ENCODE measurements at places on chromosomes 7 and 10.
A peak's percentile ranks its signal among the peaks of the same experiment; 100 is the strongest.

DNA sequence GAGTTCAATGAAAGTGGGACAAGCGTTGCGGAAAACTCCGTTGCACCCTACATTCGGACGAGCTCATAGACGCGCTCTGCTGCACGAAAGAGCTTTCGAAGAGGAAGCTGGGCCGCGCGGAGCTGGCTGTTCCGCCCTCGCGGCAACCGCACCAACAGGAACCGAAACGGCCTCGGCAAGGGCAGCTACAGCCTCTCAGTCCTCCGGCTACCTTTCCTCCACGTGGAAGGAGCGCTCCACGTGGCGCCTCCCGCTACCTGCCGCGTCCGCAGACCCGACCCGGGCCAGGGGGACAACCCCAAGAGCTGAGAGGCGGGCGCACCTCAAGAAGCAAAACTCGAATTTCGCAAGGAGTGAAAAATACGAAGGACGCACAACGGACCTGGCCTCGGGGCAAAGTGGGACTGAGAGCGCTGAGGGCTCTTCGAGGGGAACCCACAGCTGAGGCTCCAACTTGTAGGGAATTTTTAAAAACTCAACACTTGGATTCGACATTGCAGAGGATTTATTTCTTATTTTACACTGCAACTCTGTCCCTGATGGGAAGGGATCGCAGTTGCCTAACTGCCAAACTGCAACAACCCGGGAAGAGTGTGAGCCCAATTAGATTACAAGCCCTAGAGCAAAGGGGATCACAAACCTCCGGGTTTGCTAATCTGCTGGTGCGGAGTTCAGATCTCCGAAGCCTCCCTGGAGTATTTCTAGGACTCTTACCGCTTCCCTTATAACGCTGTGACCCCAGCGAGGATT lies 1.4 kb downstream of the HPSE2 start:
- peak; percentile 45 for DNase-seq

GRCh38 chr10:125991392-125991791 lies 95.0 kb downstream of the FANK1 start:
- DNase-seq = no peak

- no peak for DNase-seq
These were observed 97.2 kb downstream of the PODXL start for GRCh38 chr7:131459256-131459655.

GRCh38 chr7:39392151-39392550 lies 174.1 kb upstream of the YAE1 start:
- no peak for DNase-seq

DNA sequence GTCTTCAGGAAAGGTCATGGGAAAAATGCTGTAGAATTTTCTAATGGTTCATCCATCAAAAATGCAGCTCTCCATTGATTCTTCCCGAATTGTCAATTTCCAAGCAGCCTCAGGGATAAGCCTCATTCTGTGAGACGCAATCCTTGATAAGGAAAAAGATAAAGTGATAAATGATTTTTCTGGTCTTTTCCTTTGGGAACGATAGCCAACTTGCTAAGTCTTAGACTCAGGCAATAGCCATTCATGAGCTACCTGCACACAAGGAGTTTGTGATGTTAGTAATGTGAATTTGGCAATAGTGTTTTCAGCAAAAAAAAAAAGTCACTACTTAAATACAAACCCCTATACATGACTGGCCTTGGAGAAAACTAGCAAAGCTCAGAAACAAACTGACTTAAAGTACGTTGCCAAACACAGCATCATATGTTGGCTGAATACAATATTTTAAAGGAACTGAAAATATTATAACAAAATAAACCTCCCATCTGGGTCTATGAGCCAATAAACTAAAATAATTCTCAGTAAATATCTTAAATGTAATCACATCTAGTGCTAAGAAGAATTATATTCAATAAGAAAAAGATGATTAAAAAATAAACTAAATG lies 75.5 kb downstream of the KLF6 start:
- DNase-seq = no peak

DNA sequence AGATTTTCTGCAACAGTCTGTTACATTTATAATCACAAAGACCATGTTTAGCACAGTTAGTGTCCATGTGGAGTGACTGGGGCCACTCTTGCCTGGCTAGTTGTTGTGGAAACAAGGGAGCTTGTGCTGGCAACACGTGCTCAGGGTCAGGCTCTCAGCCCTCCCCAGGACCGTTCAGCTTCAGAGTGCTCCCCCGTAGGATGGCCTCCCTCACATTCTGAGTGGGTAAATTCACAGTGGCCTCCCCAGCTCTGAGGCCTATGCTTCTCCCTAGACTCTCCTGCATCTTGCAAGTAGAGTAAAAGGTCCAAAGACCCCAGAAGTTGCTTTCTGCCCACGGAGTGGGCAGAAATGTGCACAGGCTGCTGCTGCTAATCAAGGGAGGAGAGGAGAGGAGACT lies 122.3 kb downstream of the ADCY1 start:
- no peak for DNase-seq

DNA sequence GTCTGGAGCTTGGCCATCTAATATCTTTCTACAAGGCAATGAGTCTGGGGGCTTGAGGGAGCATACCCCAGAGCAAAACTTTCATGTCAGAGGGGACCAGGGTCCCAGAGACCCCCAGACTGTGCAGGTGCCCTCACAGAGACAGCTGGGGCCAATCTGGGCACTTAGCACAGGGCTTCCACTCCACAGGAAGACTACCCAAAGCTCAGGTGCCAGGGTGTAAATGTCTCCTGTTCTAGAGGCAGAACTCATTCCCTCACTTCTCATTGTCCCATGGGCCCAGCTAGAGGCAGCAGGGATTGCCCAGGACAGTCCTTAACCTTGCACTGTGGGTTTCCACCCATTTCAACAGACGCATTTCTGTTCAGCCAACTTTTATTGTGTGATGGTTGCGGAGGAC lies 246.9 kb downstream of the ACTR3B start:
- no peak for DNase-seq

GRCh38 chr7:29274146-29275017 lies 79.8 kb downstream of the CHN2 start:
- DNase-seq = no peak

DNA sequence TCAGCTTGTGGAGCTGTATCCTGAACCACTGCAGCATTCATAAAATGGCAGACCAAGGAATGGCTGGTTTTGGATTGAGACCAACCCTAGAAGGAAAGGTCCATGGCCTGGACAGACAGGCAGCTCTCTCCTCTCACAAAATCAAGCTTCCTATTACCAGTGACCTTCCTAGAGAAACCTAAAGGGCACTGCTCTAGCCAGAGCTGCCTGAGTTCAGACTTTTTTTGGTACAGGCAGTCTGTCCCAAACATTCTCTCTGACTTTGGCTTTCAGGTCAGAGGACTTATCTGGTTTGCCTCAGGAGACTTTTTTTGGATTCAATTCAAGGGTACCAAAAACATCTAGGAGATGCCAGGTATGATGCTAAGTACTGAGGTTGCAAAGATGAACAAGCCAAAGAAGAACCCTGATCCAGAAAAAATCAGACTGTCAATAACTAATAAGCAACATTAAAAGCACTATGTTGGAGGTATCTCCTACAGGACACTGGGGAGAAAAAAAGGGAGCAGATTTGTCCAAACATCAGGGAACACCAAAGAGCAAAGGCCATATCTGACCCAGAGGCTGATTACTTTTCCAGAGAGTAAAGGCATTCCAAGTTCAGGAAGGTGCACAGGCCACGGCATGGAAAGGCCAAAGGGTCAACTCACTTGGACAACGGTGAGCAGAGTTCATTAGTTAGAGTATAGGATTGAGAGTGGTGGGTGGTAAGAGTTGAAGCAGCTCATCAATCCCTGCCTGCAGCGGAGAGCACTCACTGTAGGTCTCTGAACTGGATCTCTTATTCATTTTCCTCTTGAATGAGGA lies 169.0 kb downstream of the CPEB3 start:
- DNase-seq = no peak

DNA sequence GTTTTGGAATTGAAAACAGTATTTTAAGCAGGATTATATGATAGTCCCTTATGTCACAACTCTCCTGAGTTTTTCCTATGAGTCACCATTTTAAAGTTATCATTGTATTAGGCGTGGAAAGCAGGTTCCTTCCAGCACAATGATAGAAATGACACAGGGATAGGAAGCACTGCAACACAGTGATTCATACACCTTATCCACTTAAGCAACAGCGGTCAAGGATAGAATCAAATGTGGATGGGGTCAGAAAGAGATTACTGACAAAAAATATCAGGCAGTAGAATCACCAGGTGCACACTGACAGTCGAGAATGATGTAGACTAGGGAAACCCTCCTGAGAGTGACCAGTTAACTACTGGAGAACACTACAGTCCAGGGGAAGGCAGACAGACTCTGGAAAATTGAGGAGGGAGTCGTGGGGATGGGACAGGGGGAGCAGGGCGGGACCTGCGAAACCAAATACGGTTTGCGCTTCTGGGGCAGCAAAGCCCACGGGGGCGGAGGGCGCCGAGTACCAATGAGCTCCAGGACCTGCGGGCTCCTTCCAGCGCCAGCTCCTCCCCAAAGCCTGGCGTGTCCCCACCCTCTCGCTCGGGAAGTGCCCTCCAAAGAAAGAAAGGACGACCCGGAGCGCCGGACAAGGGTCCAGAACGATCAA lies 479 bp downstream of the PNPLA8 start:
- DNase-seq = no peak

- DNase-seq = no peak
These were observed 20.8 kb upstream of the RET start for GRCh38 chr10:43055991-43056567.

GRCh38 chr7:105497016-105497415 lies 25.1 kb downstream of the PUS7 start:
- DNase-seq = no peak
